ENCODE measurements at places on chromosomes 16 and 17.
A peak's percentile ranks its signal among the peaks of the same experiment; 100 is the strongest.

GRCh38 chr17:39144416-39144840 lies 7.0 kb downstream of the PLXDC1 start:
- DNase-seq: no peak

DNA sequence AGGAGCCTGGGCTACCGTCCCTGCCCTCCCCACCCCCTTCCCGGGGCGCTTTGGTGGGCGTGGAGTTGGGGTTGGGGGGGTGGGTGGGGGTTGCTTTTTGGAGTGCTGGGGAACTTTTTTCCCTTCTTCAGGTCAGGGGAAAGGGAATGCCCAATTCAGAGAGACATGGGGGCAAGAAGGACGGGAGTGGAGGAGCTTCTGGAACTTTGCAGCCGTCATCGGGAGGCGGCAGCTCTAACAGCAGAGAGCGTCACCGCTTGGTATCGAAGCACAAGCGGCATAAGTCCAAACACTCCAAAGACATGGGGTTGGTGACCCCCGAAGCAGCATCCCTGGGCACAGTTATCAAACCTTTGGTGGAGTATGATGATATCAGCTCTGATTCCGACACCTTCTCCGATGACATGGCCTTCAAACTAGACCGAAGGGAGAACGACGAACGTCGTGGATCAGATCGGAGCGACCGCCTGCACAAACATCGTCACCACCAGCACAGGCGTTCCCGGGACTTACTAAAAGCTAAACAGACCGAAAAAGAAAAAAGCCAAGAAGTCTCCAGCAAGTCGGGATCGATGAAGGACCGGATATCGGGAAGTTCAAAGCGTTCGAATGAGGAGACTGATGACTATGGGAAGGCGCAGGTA lies 762 bp downstream of the CDK12 start:
- DNase-seq: no peak

DNA sequence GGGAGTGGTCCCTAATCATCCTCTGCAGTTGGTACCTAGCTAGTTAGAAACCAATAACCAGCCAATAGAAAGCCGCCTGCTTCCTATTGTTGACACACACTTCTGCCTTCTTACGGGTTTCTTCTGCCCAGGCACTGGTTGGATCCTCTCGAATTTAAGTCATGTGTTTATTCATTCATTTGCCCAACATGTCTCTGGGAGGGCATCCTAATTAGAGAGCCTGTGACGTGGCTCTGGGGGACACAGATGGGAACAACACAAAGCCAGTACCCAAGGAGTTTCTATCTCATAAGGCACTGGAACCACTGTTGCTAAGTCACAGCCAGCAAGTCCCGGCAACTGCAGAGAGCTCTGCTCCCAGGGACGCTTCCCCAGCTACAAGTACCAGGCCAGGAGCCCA lies 300.7 kb upstream of the TNRC6C start:
- no peak for DNase-seq

GRCh38 chr17:68565661-68566441 lies 35.3 kb downstream of the FAM20A start:
- DNase-seq: no peak

DNA sequence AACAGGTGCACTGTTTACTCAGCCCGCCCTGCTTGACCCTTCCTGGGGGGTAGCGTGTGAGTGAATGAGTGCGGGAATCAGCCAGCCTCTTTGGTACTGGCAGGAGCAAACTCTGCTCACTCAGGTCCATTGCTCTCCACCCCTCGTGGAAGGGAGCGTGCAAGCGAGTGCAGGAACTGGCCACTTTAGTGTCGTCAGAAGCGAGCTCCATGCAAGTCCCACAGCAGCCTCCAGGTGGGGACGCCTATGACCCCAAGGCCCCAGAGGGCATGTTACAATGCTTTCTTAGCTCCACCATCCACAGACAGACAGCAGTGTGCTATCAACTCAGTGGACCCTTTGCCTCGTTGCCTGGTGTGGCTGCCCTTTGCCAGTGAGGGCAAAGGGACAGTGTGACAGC lies 1025.1 kb upstream of the CDH8 start:
- no peak for DNase-seq

GRCh38 chr17:50064253-50065001 lies 8.5 kb downstream of the ITGA3 start:
- DNase-seq: peak; percentile 87

- DNase-seq: no peak
Observed at GRCh38 chr16:85614338-85615013, 1.4 kb downstream of the GSE1 start.
